Activated T-helper 1 cell treated with anti-CD3 and anti-CD28 coated beads, Interleukin-12 subunit alpha, Interleukin-12 subunit beta, Interleukin-2, Interleukin-4 antibody, amounts not matched to agents 30 ng/mL and 10 ng/mL and 1 ng/mL, durations not matched to agents 14 hours and 24 hours and 36 hours (primary cell): ENCODE measurements at places on chromosomes 3 and 15. TPM values are rescaled to one million over a fixed set of nuclear protein-coding genes. Genes with fewer than 3 reads are reported as not detected.
A peak's percentile ranks its signal among the peaks of the same experiment; 100 is the strongest.

DNA sequence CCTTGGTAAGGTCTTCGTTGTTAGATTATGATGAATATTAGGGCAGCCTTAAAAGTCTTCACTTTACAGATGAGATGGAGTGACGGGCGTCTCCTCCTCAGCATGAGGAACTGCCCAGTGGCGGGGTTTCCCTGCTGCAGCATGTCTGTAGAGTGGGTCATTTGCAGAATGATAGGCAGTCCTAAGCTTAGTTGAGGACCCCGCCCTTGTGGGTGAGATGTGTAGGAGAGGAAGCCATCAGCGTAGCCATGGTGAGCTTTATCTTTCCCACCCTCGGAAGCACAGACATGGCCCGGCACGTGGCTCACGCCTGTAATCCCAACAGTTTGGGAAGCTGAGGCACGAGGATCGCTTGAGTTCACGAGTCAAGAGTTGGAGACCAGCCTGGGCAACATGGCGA is 877 bp downstream of the NIT2 start:
- peaks cover 14% of the 10 kb centered on the region for H3K4me1 ChIP-seq
- H3K27ac ChIP-seq: peak overlapping the region; percentile 98
- DNase-seq: no peak

DNA sequence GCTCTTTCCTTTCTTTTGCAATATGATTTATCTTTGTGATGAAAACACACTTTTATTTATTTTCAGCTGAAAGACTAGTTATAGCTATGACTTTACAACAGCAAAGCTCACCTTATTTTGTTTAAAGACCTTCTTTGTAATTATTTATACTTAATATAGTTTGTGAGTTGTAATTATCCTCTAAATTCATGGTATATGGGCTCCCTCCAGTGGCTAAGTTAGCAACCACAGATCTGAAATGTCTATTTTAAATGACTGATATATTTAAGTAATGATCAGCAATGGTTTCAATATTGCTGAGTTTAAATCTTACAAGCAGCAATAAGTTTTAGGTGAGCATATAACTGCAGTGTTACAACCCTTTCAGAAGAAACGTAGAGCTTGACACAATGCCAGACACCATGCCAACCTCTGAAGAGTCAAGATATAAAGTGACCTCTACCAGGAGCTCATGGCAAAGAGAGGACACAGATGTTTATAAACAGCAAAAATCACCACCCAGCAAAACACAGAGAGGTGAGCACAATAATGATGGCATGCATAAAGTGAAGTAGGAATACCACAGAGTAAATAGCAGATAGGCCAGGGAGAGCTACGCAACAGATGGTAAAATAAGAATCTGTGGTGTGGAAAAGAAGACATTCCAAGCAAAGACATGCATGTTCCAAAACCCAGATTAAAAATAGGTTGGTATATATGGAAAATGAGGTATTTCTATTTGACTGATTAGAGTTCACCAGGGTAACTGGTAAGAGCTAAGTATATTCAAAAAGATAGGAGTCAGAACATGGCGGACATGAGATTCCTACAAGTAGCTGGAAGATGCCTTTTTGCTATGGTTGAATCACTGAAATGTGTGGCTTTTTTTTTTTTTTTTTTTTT is 143.7 kb upstream of the ZNF385D start:
- no peaks in the 10 kb centered on the region for H3K27me3 ChIP-seq
- H3K4me1 ChIP-seq: no peaks in the 10 kb centered on the region
- no peak overlapping the region for H3K27ac ChIP-seq
- no peaks in the 10 kb centered on the region for H3K36me3 ChIP-seq
- no peak overlapping the region for H3K4me3 ChIP-seq

TYRO3 gene
- 2.6 and 3.0 TPM in 2 replicates for total RNA-seq

- no peak for DNase-seq
- H3K27me3 ChIP-seq: peaks cover 24% of the 10 kb centered on the region
- no peaks in the 10 kb centered on the region for H3K36me3 ChIP-seq
- no peaks in the 10 kb centered on the region for H3K4me1 ChIP-seq
These were observed 570.4 kb upstream of the TGFBR2 start for GRCh38 chr3:30035935-30036567.

LRTM1 gene
- total RNA-seq: not detected in 2 replicates

- H3K4me1 ChIP-seq: peaks cover 43% of the 10 kb centered on the region
- peaks cover under 1% of the 10 kb centered on the region for H3K36me3 ChIP-seq
- peaks cover 11% of the 10 kb centered on the region for H3K27me3 ChIP-seq
- H3K4me3 ChIP-seq: no peak overlapping the region
These were observed 682.1 kb upstream of the CFAP20DC start for GRCh38 chr3:59731943-59732342.

- H3K4me3 ChIP-seq: no peak overlapping the region
- no peak overlapping the region for H3K27ac ChIP-seq
- no peaks in the 10 kb centered on the region for H3K36me3 ChIP-seq
- DNase-seq: no peak
- peaks cover 9% of the 10 kb centered on the region for H3K4me1 ChIP-seq
- no peaks in the 10 kb centered on the region for H3K27me3 ChIP-seq
These were observed 20.3 kb upstream of the SEC62 start for GRCh38 chr3:169946336-169946735.

- DNase-seq: no peak
- no peak overlapping the region for H3K4me3 ChIP-seq
- H3K4me1 ChIP-seq: peaks cover 24% of the 10 kb centered on the region
- H3K36me3 ChIP-seq: peaks cover 9% of the 10 kb centered on the region
- H3K27ac ChIP-seq: no peak overlapping the region
These were observed 9.0 kb downstream of the MYD88 start for GRCh38 chr3:38147421-38147820.

GRCh38 chr3:59064728-59065127 is 14.9 kb upstream of the CFAP20DC start:
- no peak overlapping the region for H3K27ac ChIP-seq
- DNase-seq: no peak

- H3K4me1 ChIP-seq: no peaks in the 10 kb centered on the region
- peaks cover 4% of the 10 kb centered on the region for H3K27me3 ChIP-seq
- DNase-seq: no peak
- H3K4me3 ChIP-seq: no peak overlapping the region
These were observed 178.4 kb downstream of the ARRDC4 start for GRCh38 chr15:98138910-98139309.

GRCh38 chr3:17352620-17353019 is 389.8 kb downstream of the TBC1D5 start:
- no peak overlapping the region for H3K4me3 ChIP-seq
- DNase-seq: no peak
- peaks cover 6% of the 10 kb centered on the region for H3K4me1 ChIP-seq
- no peak overlapping the region for H3K27ac ChIP-seq
- H3K27me3 ChIP-seq: no peaks in the 10 kb centered on the region
- H3K36me3 ChIP-seq: no peaks in the 10 kb centered on the region

DNA sequence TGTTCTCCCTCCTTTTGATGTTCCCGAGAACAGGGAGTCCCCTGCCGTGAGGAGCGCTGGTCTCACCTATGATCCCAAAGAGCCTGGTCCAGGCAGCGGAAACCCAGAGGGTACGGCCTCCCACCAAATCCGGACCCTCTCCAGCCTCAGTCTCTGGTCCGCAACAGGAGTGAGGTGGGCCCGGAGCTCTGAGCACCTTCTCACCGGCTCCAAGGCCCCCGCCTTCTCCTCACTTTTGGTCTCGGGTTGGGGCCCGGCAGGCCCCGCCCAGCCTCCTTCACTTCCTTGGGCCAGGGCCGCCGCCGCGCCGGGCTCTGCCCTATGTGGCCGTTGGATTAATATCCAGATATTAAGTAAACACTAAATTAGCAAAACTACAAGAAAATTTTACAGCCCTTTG is 5.7 kb upstream of the SKOR1 start:
- peaks cover 76% of the 10 kb centered on the region for H3K27me3 ChIP-seq
- no peak overlapping the region for H3K27ac ChIP-seq
- H3K4me3 ChIP-seq: no peak overlapping the region
- no peak for DNase-seq
- H3K4me1 ChIP-seq: peaks cover 10% of the 10 kb centered on the region

DAZL gene
- total RNA-seq: 0.10 TPM in 2 replicates

- no peaks in the 10 kb centered on the region for H3K4me1 ChIP-seq
- H3K36me3 ChIP-seq: peaks cover 16% of the 10 kb centered on the region
- no peaks in the 10 kb centered on the region for H3K27me3 ChIP-seq
- DNase-seq: no peak
- no peak overlapping the region for H3K27ac ChIP-seq
These were observed 28.1 kb downstream of the PARP16 start for GRCh38 chr15:65258375-65259262.

IMP3 gene
- total RNA-seq: 110 and 113 TPM in 2 replicates

RTP3 gene
- not detected in 2 replicates for total RNA-seq

ZNF80 gene
- total RNA-seq: 0.22 and 0.23 TPM in 2 replicates

GRCh38 chr3:193052354-193053045 is 134.8 kb upstream of the MB21D2 start:
- DNase-seq: no peak
- peaks cover 6% of the 10 kb centered on the region for H3K27me3 ChIP-seq
- H3K27ac ChIP-seq: no peak overlapping the region
- H3K4me1 ChIP-seq: no peaks in the 10 kb centered on the region

TGM4 gene
- total RNA-seq: not detected in 2 replicates

DNA sequence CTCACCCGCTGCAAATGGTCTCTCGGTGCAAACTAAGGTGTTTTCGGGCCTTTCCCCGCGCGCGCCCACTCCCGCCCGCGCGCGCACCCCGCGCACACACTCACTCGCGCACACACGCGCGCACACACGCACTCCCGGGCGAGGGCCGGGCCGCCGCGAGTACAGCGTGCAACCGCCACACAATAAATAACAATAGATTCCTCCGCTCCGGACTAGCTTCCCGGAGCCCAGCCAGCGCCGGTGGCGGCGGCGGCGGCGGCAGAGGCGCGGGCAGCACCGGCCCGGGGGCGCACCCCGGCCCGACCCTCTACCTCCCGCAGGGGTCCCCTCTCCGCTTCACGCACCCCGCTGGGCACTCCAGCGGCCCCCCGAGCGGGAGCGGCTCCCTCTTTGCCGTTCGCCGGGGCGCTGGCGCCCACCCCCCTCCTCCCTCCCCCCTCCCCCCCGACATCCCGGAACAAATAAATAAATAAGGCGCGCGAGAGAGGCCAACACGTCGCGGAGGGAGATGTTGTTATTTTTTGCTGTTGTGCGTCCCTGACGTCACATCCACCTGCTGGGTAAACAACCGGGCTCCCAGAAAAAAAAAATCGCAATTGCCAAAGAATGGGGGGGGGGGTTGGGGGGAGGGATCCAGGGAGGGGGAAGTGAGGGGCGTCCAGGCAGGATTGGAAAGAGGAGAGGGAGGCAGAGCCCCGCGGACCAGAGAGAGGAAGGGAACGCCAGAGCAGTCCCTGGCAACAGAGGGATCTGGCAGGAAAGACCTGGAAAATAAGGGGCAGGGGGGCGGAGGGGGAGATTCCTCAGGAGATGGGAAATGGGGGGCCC is at the start of gene FOXP1:
Gene FOXP1, minus strand, starts transcription at position 163 of the 828 bp plus-strand sequence. CDS start 385,347 bp downstream, outside the sequence.
- peak within 1 kb of the TSS; percentile 93 for H3K27ac ChIP-seq
- peaks cover 31% of the 10 kb centered on the region for H3K27me3 ChIP-seq
- peaks cover 47% of the 10 kb centered on the region for H3K4me1 ChIP-seq
- H3K36me3 ChIP-seq: no peaks in the 10 kb centered on the region
- DNase-seq: peak; percentile 37
- peak within 1 kb of the TSS; percentile 90 for H3K4me3 ChIP-seq
